ENCODE measurements at places on chromosomes 2 and 18. TPM values are rescaled to one million over a fixed set of nuclear protein-coding genes. Genes with fewer than 3 reads are reported as not detected.
A peak's percentile ranks its signal among the peaks of the same experiment; 100 is the strongest.

GRCh38 chr2:67048314-67048713 lies 348.8 kb upstream of the ETAA1 start:
- no peak for DNase-seq

DNA sequence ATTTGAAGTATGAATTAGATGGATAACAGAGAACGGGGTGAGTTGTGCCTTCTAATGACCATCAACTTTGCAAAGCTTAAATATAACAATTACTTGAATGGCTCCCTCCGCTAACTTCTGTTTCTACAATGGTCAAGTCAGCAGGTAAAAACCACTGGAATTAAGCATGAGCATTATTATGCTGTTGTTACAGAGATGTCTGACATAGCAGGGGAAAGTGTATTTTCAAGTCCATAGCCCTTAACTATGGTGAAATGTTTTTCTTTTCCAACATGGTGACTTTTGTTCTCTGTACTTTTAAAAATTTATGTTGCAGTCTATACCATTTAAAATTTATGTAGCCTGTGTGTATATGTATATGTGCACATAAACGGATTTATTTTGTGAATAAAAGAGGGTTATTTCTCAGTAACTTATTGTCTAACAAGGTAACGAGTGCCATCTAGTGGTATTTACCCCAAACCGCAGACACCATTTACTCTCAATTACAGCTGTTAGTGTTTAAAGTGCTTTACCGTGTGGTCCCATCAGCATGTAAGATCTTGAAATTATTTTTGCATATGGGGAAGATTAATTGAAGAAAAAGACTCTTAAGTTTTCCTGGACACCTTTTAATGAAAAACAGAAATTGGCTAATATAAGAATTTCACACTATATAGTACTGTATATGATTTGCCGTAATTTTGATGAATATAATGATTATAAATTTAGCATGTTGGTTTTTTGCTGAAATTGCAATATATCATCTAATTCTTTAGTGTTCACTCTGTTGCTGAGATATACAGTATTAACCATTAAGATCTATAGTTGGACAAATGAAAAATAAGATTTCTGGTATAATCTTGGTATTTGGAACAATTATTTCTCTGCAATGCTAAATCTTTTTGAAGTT lies 78.2 kb downstream of the UBE2E3 start:
- peak; percentile 24 for DNase-seq

DNA sequence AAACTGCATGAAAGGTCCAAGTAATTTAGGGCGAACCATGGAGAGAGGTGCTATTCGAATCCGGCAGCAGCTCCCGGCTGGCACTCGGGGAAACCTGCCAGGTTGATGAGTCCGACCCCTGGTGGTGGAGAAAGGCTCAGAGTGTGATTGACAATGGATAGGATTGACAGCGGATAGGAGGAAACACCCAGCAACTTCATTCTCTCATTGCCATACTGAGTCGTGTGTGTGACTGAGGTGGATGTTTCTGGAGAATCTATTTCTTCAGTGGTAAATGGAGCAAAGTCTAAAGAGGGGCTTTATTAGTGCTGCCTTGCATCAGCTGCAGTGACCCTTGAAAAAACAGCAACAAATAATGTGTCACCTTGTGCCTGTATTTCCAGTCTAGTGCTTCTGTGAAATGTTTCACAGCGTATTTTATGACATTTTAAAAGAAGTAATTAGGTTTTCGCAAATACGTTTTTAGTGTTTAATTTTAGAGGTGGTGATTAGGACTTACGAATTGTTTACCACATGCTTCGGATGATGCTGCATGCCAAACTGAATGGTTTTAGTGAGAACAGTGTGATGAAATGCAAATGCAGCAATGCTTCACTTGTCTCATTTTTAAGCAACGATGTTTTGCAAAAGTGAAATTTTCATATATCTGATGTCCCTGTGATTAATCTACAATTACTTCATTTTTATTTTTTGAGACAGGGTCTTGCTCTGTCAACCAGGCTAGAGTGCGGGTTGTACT lies 102.0 kb downstream of the DCDC2C start:
- peak; percentile 37 for DNase-seq

MAP3K19 gene
- 0.21 TPM for total RNA-seq

DNA sequence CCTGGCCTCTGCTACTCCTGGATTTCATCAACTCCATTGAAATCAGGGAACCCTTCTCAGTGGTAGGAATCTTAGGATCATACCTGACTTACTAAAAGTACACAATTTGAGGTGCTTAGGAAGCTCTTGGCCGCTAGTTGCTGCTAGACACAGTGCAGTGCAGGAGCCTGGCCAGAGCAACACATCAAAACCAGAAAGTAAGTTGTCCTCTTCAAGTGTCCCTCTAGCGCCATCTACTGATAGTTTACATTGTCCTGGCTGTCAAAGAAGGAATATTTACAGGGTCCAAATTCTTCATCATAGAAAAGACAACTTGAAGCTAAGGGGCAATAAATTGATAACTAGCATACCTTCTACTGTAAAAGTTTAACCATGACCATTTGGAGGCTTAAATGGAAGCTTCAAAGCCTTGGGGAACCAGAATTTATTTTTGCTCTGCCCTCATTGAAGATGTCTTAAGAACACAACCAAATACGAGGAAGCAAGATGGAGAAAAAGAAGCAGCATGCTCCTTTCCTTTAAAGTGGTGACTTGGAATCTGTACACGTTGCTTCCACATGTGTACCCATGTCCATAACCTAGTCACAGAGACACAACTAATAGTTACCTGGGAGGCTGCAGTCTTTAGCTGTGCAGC lies 889.1 kb upstream of the GCFC2 start:
- DNase-seq: peak; percentile 93

GRCh38 chr2:211766689-211767088 lies 771.9 kb downstream of the ERBB4 start:
- DNase-seq: peak; percentile 25

DIPK1C gene
- total RNA-seq: 7.9 TPM

GRCh38 chr2:177733-178132 lies 86.1 kb downstream of the SH3YL1 start:
- DNase-seq: no peak

RABL2A gene
- total RNA-seq: 11.2 TPM

- peak; percentile 4 for DNase-seq
Measured at GRCh38 chr2:153873052-153874048, 1.6 kb downstream of the GALNT13 start.

All from tongue (tissue), 3 donors.